ENCODE measurements at places on chromosomes 6 and 20.

GRCh38 chr6:131628726-131629125 is 684 bp upstream of the MED23 start:
- no peak for DNase-seq

DNA sequence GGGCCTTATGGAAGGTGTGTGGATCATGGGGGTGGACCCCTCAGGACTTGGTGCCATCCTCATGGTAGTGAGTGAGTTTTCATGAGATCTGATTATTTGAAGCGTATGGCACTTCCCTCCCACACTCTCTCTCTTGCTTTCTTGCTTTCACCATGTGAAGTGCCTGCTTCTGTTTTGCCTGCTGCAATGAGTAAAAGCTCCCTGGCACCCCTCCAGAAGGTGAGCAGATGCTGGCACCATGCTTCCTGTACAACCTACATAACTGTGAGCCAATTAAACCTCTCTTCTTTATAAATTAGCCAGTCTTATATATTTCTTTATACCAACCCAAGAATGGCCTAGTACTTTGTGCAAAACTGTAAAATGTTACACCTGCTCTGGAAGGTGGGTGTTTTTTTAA is 396.8 kb upstream of the HS3ST5 start:
- DNase-seq = no peak

- DNase-seq = no peak
Measured at GRCh38 chr6:31896493-31896855, 1.0 kb downstream of the EHMT2 start.

DNA sequence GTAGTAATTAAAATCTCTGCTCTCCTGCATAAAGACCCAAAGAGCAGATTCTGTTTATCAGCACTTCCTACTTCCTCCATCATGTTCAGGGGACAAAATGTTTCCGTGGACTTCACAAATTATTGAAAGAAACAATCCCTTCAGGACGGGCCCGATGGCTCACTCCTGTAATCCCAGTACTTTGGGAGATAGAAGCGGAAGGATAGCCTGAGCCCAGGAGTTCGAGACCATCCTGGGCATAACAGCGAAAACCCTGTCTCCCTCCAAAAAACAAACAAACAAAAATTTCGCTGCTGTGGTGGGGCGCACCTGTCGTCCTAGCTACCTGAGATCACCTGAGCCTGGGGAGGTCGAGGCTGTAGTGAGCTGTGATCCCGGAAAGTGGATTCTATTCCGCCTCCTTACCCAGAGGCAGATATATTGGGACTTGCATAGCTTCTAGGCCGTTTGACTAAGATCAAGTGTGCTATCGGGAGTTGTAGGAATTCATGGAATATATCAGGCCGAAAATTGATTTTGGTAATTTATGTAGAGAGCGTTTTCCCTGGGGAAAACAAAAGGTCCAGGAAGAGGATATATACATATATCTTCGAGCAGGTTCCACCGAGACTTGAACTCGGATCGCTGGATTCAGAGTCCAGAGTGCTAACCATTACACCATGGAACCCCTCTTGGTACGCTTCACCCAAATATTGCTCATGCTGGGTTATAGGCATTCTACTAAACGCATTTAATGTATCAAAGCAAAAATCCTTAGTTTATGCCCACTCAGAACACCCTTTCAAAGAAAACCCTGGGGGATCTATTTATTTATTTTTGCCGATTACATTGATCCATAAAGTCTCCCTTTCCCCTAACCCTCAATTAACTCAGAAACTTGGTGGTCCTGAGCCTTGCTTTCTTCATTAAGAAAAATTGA is 74.5 kb upstream of the ZNF184 start:
- no peak for DNase-seq

DNA sequence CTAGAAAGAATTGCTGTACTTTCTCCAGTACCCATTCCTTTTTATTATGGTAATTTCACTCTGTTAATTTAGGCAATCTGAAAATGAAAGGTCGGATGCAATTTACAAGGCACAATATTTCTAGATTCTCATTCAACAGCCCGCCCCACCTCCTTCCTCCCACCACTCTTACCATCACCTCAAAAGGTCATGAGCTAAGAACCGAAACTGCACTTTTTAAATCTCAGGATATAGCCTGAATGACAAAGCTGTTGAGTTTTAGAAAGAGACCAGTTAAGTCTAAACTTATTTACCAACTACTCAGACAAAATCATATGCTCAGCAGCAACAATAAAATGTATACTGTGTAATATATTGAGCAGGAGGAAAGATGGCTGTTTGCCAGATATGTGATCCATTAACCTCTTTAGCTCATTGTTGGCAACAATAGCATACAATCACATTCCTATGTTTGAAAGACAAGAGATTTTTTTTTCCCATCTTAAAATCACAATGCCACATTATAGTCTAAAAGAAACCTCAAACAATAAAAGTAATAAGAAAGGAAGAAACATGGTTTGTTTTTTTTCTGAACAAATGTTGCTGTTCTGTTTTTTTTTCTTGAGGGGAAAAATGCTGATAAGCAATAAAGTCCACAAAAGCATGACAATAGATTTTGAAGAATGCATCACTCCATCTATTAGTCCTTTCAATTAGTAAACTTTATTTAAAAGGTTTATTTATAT is 1.6 kb upstream of the HS3ST5 start:
- DNase-seq = no peak

All from activated CD4-positive, alpha-beta T cell treated with anti-CD3 and anti-CD28 coated beads, Interleukin-2, amount 50 U/mL, for 1 hour (primary cell).